ENCODE measurements at places on chromosomes 2 and 18. TPM values are rescaled to one million over a fixed set of nuclear protein-coding genes. Genes with fewer than 3 reads are reported as not detected.

- H3K4me1 ChIP-seq, result no peaks in the 10 kb centered on the region
- H3K4me3 ChIP-seq, result no peak overlapping the region
- H3K36me3 ChIP-seq, result no peaks in the 10 kb centered on the region
- no peak overlapping the region for H3K27ac ChIP-seq
- no peak for DNase-seq
- H3K27me3 ChIP-seq, result no peaks in the 10 kb centered on the region
Observed at GRCh38 chr18:27062802-27063201, 122.3 kb downstream of the CHST9 start.

DNA sequence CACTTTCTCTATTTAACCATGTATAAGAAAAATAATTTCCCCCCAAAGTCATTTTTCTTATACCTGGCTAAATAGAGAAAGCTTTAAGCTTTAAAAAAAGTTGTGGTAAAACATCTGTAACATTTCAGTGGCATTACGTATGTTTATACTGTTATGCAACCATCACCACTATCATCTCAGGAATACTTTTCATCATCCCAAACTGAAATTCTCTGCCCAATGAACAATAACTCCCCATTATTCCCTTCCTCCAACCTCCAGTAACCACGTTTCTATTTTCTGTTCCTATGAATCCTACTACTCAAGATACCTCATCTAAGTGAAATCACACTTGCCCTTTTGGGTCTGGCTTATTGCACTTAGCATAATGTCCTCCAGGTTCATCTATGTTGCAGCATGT lies 1.7 kb upstream of the SLC3A1 start:
- no peak for DNase-seq
- H3K4me3 ChIP-seq, result no peak overlapping the region
- no peaks in the 10 kb centered on the region for H3K36me3 ChIP-seq
- no peaks in the 10 kb centered on the region for H3K4me1 ChIP-seq

DNA sequence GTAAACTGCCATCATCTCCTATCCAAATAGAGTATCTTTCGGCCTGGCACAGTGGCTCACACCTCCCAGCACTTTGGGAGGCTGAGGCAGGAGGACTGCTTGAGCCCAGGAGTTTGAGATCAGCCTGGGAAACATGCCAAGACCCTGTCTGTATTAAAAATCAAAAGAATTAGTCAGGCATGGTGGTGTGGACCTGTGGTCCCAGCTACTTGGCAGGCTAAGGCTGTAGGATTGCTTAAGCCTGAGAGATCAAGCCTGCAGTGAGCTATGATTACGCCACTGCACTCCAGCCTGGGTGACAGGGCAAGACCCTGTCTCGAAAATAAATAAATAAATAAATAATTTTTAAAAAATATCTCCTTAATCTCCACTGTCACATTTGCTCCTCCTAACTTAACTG lies 14.7 kb upstream of the ARPC2 start:
- H3K27me3 ChIP-seq, result no peaks in the 10 kb centered on the region
- no peak for DNase-seq
- H3K36me3 ChIP-seq, result no peaks in the 10 kb centered on the region
- H3K4me1 ChIP-seq, result no peaks in the 10 kb centered on the region
- no peak overlapping the region for H3K4me3 ChIP-seq

GRCh38 chr18:54191352-54191751 lies 33.1 kb downstream of the MBD2 start:
- no peak for DNase-seq
- peaks cover 8% of the 10 kb centered on the region for H3K36me3 ChIP-seq
- no peak overlapping the region for H3K27ac ChIP-seq

DNA sequence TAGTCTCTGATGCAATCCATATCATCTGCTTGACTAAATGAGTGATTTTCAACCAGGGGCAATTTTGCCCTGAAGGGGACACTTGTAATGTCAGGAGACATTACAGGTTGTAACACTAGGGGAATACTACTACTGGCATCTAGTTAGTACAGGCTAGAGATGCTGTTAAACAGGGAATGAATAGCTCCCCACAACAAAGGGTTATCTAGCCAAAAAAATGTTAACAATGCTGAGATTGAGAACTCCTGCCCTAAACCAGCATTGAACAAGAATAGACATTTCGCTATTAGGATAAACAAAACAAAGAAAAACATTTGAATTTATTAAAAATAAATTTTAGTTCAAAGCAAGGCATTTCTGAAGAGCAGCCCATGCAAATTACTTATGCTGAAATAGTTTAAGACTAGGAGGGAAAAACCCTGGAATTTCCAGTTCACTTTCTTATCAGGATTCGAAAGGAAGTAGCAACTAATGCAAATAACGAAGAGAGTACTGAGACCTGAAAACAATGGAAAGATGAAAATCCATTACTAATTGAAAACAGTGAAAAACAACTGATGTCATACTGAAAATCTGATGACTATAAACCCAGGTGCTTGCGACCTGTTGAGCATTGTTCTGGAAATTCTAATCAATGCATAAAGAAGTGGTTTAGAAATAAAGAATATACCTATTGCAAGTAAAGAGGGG lies 53.1 kb downstream of the CAB39 start:
- no peak overlapping the region for H3K4me3 ChIP-seq
- DNase-seq, result no peak
- H3K36me3 ChIP-seq, result peaks cover 10% of the 10 kb centered on the region
- H3K27me3 ChIP-seq, result no peaks in the 10 kb centered on the region
- no peak overlapping the region for H3K27ac ChIP-seq

- no peak overlapping the region for H3K4me3 ChIP-seq
- H3K36me3 ChIP-seq, result no peaks in the 10 kb centered on the region
- no peaks in the 10 kb centered on the region for H3K4me1 ChIP-seq
- no peak for DNase-seq
- no peak overlapping the region for H3K27ac ChIP-seq
Observed at GRCh38 chr18:73614812-73615211, 532.8 kb downstream of the FBXO15 start.

GRCh38 chr2:187528042-187528441 lies 26.2 kb downstream of the TFPI start:
- no peak overlapping the region for H3K4me3 ChIP-seq
- H3K4me1 ChIP-seq, result no peaks in the 10 kb centered on the region
- DNase-seq, result no peak
- H3K27ac ChIP-seq, result no peak overlapping the region

DNA sequence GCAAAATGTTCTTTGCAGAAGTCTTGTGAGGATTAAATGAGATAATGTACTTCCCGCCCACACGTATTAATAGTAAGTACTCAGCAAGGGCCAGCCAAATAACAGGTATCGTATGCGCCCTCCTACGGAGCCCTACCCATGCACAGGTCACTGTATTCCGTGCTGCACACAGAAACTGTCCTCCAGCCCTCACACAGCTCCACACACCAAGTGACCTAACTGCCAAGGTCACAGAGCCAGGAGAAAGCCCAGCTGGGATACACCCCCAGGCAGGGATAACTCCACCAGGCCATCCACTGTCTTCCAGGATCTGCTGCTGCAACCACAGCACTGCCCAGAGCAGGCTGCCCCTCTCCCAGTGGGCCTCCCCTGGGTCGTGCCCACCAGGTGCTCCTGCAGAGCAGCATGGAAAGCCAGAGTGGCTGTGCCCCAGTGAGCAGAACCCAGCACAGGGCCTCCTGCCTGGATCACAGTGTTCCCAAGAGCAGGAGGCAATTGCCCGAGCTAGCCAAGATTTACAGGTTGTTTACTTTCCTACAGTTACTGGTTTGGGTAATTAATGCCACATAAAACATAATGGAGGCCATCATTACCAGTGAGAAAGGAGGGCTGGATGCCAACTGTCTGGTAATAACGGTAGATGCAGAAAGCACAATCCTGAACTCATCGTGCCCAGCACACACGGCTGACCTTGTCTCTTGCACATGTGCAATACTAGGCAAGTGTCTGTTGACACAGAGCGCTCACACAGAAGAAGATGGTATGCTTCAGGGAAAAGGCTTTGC lies 24.4 kb downstream of the TFCP2L1 start:
- no peak overlapping the region for H3K4me3 ChIP-seq
- H3K27ac ChIP-seq, result no peak overlapping the region
- no peak for DNase-seq
- no peaks in the 10 kb centered on the region for H3K36me3 ChIP-seq
- H3K27me3 ChIP-seq, result no peaks in the 10 kb centered on the region

The NEURL3 gene
- total RNA-seq, result 0.44 TPM

The NOSTRIN gene
- total RNA-seq, result 0.26 TPM

The ERFE gene
- not detected for total RNA-seq

The HSBP1L1 gene
- total RNA-seq, result 4.9 TPM

The SCN9A gene
- 0.08 TPM for total RNA-seq

The CXCR4 gene
- total RNA-seq, result 45.9 TPM

The KLF11 gene
- total RNA-seq, result 0.18 TPM

The GALR1 gene
- not detected for total RNA-seq

The TYMS gene
- total RNA-seq, result 219 TPM

All from GM12878 (cell line).